Activated effector memory CD4-positive, alpha-beta T cell treated with anti-CD3 and anti-CD28 coated beads, Interleukin-2, amount 50 U/mL, for 16 hours (primary cell): ENCODE measurements at places on chromosomes 4 and X.
A peak's percentile ranks its signal among the peaks of the same experiment; 100 is the strongest.

DNA sequence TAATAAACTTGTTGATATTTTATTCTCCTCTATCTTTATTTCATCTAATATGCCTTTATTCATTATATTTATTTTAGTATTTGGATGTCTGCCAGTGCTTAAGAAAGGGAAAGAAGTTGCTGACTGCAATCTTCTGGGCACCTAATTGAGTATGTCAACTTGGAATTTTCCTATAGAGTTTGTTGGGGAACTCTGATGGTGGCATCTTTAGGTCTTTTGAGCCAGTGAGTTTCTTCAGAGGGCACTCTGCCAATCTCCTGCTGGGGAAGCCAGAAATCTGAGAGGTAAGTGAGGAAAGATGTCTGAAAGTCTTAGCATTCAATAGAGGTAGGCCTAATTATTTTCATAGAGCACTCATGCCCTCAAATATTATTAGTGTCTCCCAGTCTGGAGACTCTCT is 475.0 kb downstream of the GABRG1 start:
- no peak for DNase-seq

DNA sequence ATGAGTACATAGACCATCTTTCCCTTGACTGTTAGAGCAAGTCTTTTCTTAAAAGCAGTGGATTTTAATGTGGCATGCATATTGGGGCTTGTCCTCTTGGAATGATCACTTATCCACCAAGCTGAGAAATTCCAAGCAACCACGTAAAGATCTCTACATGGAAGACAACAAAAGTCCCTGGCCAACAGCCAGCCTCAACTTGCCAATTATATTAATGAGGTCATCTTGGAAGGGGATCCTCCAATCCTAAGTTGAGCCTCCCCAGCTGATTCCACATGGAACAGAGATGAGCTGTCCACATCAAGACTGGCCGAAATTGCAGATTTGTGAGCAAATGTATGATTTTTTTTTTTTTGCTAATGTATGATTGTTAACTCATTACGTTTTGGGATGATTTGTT is 20.6 kb upstream of the FTHL17 start:
- DNase-seq, result no peak

DNA sequence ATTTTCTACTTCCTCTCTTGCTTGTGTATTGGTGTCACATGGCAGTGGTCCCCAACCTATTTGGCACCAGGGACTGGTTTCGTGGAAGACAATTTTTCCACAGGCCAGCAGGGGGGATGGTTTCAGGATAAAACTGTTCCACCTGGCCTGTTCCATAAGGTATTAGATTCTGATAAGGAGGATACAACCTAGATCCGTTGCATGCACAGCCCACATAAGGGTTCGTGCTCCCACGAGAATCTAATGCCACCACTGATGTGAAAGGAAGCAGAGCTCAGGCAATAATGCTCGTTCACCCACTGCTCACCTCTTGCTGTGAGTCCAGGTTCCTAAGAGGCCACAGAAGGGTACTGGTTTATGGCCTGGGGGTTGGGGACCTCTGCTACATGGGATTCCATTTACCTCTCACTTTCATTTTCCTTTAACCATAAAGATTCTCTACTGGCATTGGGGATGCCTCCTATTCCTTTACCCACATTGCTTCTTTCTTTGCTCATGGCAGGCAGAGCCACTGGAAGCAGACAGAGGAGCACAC is 38.1 kb downstream of the SEC31A start:
- DNase-seq, result no peak

- DNase-seq, result no peak
Observed at GRCh38 chr4:24655971-24656370, 71.6 kb upstream of the DHX15 start.

DNA sequence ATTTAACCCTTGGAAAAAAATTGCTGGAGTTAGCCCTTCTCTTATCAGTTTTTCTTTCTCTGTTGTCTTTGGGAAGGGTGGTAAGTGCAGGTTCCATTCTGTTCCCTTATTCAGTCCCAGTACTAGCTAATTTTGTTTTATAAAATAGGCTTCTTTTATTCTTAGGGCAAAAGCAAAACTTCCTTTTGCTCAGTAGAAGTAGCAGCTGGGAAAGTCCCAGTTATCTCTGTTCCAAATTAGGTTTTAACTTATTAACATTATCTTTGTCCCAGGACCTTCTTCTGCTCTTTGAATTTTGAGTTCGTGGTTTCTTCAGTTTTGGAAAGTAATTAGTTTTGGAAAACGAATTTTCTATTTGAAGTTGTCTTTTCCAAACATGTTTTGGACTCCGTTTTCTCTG is 61.1 kb downstream of the BANK1 start:
- DNase-seq, result no peak

- DNase-seq, result no peak
Observed at GRCh38 chrX:110012818-110013485, 10.0 kb downstream of the TMEM164 start.

GRCh38 chr4:107818301-107818910 is 6.3 kb upstream of the SGMS2 start:
- DNase-seq, result no peak

DNA sequence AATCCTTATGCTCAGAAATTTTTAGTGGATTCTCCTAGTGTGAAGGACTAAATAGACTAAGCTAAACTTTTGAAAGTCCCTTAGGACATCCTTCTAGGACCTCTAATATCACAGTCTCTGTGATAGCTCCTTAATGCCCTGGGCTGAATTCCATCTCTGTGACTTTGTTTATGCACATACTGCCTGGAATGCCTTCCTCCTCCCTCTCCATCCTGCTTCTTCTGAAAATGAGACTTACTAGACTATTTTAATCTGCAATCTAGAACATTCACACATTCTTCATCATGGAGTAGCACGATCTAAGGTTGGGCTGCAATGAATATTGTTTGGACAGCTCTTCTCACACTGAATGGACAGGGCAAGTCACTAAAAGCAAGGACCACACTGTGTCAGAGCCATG is 65.0 kb upstream of the MSX1 start:
- no peak for DNase-seq

- no peak for DNase-seq
Observed at GRCh38 chr4:92733231-92733630, 429.5 kb downstream of the GRID2 start.

- no peak for DNase-seq
Observed at GRCh38 chrX:132956421-132957210, 1.8 kb downstream of the HS6ST2 start.

DNA sequence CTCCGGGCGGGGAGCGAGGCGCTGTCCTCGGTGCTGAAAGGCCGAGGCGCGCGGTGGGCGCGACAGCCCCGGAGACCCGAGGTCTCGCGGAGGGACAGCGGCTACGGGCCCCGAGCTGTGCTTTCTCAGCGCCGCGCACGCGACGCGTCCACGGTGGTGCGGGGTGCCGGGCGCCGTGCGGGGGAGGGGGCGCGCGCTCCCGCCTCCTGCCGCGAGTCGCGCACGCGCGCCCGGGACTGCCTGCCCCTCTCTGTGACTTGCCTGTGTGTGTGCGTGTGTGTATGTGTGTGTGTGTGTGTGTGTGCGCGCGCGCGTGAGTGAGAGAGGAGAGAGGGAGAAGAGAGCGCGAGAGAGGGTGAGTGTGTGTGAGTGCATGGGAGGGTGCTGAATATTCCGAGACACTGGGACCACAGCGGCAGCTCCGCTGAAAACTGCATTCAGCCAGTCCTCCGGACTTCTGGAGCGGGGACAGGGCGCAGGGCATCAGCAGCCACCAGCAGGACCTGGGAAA is at the start of gene GRIA2:
TSS of gene GRIA2 (plus strand) at position 358 of the 511 bp plus-strand sequence. CDS start 315 bp downstream, outside the sequence.
- DNase-seq, result no peak

GRCh38 chr4:69707807-69708206 is 52.6 kb downstream of the SULT1B1 start:
- no peak for DNase-seq

- no peak for DNase-seq
Observed at GRCh38 chr4:77734928-77735327, 84.2 kb downstream of the CNOT6L start.

DNA sequence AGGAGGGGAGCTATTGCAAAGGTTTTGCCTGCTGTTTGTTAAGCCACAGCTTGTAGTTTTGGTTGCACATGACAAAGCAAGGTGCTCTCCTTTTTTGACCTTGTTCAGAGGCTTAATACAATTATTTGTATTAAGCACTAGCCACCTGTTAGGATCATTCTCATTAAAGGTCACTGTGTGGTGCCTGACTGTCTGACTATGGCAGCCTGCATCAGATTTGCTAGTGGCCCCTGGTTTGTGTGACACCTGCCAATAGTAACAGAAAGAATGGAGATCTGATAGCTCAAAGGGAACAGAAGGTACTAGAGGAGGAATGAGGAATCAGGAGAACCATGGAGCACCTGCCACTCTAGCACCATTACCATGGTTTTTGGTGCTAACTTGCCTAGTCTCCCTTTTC is 102.5 kb downstream of the POLA1 start:
- no peak for DNase-seq

- no peak for DNase-seq
Observed at GRCh38 chrX:13396924-13397323, 77.1 kb upstream of the ATXN3L start.

DNA sequence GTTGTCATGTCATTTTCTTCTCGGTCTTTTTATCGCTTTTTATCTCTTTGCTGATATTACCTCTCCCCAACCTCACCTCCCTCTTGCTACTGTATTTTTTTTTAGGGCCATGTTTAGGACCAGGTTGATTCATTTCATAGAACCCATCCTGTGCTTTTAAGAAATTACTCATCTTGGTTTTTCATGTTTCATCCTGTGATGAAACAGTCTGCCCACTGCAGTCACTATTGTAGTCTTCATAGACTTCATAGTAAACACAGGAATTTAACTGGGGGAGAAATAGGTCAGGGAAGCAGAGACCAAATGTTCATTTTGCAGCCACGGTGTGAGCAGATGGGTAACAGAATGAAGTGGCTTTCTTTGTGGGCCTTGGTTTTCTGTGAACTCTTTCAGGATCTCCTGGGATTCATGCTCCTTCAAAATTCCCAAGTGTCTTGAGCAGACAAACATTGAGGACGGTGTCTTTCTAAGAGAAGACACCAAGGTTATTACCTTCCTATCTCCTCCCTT is 161.8 kb downstream of the NAA11 start:
- DNase-seq, result no peak

DNA sequence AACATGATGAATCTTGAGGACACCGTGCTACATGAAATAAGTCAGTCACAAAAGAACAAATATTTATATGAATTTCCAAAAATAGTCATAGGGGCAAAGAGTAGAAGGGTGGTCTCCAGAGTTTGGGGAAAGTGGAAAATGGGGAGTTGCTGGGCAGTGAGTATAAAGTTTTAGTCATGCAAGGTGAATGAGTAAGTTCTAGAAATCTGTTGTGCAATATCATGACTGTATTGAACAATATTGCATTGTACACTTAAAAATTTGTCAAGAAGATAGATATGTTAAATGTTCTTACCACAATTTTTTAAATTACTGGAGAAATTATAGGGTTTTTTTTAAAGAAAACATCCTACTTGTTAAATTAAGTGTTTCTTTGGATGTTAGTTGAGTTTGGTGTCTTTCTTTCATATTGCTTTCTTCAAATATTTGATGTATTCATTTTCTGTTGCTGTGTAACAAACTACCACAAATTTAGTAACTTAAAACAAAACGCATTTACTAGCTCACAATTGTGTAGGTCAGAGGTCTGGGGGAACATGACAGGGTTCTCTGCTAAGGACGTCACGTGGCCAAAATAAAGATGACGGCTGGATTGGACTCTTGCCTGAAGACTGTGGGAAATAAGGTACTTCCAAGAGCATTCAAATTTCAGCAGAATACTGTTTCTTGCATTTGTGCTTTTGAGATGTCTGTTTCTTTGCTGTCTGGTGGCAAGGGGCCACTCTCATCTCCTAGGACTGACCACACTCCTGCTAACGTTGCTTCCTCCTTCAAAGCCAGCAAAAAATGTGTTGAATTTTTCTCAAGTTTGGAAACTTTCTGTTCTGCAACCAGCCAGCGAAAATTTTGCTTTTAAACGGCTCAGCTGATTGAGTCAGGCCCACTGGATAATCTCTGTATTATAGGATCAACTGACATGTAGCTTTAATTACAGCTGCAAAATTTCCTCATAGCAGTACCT is 76.7 kb downstream of the CPEB2 start:
- DNase-seq, result no peak

- DNase-seq, result no peak
Observed at GRCh38 chr4:23903859-23904438, 14.1 kb upstream of the PPARGC1A start.

- no peak for DNase-seq
Observed at GRCh38 chr4:110106931-110107296, 91.5 kb downstream of the ELOVL6 start.

- peak; percentile 70 for DNase-seq
Observed at GRCh38 chrX:48890934-48891401, 6.6 kb downstream of the TIMM17B start.

DNA sequence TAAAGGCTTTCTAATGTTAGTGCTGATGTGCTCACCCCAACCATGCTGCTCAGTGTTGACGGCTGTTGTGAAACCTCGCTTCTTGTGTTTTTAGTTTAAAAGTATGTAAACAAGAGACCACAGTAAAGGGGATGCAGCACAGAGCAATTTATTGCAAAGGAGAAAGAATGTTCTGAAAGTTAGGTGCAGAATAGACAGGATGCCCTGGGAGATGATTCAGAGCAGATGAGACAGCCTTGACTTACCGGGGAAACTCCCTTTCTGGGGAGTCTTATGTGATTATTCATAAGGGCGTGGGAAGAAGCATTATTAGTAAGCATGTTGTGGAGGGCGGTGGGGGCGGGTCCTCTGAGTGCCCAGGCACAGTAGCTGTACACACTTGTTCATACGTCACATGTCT is 47.7 kb downstream of the EVC start:
- DNase-seq, result peak; percentile 84

DNA sequence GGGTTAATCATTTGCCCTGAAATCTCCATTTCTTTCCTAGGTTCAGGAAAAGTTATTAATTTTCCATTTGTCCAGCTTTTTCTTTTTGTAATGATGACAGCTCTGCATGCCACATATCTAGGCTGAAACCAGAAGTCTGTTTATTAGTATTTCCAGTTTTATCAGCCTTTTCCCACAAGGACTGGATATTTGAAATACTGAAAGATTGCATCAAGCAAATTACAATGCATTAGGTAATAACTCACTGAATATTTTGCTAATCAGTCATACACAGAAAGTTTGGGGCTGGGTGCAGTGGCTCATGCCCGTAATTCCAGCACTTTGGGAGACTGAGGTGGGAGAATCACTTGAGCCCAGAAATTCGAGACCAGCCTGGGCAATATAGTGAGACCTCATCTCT is 21.5 kb downstream of the SLC9A7 start:
- DNase-seq, result no peak

DNA sequence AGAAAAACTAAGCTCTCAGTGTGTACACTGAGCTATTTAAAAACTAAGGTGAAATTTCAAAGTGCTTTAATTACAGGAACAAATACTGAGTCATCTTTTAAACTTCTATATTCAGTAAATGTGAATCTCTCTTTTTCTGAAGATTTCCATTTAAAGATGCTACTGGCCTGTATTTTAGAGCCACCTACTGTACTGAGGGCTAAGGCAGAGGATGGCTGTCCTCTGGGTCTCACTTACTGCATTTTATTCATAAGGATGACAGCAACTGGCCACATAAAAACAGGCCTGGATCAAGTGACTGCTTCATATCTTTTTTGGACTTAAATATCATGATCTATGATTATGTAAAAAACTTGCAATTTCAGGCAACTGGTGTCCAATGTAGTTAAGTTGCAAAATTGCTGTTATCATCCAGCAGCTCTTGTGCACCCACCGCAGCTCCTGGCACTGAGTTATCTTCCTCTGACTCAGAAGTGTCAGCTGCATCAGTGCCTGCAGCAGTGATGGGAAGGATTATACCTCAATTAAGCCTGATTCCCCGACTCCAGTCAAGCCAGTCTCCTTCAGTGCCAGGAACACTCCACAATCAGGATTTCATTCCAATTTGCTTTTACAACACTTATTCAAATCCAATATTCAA is 1073.7 kb downstream of the PDHA2 start:
- DNase-seq, result no peak

- DNase-seq, result no peak
Observed at GRCh38 chr4:124684301-124684700, 28.2 kb downstream of the ANKRD50 start.
